ENCODE measurements at places on chromosomes 11 and 22.

DNA sequence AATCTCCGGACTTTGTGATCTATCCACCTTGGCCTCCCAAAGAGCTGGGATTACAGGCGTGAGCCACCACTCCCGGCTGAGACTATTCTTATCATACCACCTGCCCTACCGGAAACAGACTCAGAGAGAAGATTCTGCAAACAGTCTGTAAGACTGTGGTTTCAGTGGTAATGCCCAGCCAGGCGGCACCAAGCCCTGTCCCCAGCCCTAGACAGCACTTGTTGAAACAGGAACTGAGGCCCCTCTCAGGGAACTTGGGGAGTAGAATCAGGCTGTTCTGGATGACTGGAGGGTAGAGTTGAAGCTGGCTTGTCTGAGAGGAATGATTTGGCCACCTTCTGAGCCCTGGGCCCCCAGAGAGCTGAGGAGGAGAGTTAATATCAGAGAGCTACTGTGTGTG is 1.3 kb upstream of the INSC start:
- peak; percentile 87 for DNase-seq

- DNase-seq, result peak; percentile 40
Observed at GRCh38 chr22:30196141-30196879, 50.2 kb downstream of the LIF start.

- DNase-seq, result no peak
Observed at GRCh38 chr11:76424891-76425290, 19.9 kb upstream of the EMSY start.

DNA sequence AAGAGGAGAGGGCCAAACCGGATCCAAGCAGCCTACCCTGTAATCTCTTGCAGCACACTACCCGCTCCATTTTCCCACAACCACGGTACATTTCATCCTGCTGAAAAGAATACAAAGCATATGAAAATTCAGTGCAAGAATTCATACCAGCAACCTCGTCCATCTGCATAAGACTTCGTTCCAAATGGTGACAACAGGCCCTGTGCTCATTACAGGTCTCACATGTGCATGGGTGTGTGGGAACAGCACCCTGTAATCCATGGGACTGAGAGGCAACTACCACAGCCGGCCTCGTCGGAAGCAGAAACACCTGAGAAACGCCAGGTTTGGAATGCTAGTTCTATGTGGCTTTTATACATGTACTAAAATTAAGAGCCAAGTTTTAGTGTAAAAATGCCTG is 52.3 kb downstream of the LARGE1 start:
- DNase-seq, result no peak

- DNase-seq, result no peak
Observed at GRCh38 chr22:17775781-17776465, 1.7 kb upstream of the BID start.

DNA sequence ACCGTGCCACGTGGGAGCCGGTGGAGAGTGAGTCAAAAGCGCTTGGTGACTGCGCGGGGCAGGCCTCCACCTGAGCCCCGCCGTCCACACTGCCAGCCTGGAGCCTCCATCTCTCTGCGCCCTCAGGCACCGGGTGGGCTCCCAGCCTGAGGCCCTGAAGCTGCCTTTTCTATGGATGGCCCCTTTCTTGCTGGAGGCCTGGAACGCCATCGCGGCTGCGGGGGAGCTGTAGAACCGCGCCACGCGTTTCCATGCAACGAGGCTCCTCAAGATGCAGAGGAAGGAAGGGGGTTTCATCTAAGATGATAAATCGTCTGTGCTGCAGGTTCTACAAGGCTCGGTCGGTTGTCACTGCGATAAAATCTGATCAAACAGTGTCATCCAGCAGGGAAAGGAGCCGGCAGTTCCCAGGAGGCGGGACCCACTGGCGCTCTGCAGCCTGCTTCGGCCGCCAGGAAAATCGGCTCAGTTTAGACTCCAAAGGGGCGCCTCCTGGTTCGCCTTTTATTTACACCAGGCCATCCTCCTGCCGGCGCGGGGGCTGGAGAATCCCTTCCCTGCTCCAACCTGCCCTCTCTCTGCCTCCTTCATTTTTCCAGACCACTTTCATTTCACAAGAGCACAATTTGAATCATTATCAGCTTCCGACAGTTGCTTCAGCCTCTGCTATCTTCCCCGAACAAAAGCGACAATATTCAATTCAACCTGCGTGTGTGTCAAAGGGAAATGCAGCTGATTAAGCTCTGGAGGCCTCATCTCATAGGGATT is 624.4 kb downstream of the BRD1 start:
- DNase-seq, result no peak

DNA sequence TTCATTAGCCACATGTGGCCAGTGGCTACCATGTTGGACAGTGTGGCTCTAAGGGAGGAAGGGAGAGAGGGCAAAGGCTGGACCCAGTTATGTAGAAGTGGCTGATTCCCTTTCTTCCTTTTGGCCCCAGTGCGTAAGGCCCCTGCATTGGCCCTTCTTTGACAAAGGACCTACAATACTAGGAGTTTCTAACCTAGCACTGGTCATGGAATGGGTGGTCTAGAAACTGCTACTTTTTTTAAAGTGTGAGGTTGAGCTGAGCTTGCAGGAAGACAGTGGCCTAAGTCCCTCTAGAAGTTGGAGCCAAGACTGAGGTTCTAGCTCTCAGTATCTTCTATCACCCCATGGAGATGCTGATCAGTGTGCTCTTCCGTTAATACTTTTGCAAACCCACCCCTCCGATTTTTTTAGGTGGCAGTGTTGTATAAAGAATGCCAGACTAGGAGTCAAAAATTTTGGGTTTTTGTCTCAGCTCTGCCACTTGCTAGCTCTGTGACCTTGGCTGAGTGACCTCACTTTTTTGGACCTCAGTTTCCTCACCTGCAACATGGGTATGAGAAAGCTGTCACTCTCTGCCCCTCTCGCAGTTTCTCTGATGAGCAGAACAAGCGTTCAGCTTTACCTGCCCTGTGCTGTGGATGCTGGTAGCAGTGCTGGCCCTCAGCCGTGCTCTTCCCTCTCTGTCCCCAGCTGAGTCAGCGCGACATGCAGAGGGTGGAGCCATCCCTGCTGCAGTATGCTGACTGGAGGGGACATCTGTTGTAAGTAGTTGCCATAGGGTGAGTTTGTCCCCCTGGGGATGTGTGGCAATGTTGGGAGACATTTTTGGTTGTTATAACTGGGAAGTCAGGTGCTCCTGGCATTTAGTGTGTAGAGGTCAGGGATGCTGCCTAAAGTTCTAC is 6.9 kb downstream of the ACCS start:
- DNase-seq, result no peak

DNA sequence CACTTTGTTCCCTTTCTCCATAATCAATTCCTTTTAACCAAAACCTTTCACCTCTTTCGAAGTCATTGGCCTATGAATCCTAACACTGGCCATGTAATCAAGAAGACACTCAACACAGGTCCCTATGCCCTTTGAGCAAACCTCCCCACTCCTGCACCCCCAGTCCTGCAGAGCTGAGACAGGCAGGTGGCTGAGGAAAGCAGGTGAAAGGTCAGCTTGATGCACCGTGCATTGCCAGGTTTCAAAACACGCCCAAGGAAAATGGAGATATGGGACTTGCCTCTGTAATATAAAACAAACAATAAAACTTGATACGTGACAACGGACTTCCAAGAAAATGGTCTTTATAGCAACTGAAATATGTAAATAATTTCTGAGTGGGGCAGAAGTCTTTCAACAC is 10.6 kb downstream of the CPT1A start:
- DNase-seq, result no peak

DNA sequence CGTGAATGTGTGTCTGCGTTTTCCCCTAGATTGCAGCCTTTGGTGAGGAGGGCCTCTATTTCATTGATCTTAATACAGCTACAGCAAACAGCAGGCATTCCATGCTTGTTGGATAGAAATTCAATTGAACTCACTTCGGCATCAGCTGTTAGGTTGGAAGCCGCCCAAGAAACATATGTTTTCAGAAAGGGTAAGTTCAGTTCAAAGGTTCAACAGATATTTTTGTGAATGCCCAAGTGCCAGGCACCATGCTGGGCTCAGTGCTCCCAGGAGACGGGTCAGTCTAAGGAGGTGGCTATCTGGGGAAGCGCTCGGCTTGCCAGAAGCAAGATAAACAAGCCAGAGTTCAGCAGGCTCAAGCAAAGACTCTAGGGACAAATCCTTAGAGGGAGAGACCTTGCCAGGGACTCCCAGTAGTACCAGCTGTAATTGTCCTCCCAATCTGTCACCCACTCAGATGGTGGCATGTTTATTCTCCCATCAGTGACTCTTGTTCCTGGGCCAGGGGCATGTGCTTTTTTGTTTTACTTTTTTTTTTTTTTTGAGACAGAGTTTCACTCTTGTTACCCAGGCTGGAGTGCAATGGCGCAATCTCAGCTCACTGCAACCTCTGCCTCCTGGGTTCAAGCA is 64.5 kb upstream of the LARGE1 start:
- no peak for DNase-seq

- peak; percentile 45 for DNase-seq
Observed at GRCh38 chr22:20721409-20722218, 52.3 kb upstream of the SERPIND1 start.

DNA sequence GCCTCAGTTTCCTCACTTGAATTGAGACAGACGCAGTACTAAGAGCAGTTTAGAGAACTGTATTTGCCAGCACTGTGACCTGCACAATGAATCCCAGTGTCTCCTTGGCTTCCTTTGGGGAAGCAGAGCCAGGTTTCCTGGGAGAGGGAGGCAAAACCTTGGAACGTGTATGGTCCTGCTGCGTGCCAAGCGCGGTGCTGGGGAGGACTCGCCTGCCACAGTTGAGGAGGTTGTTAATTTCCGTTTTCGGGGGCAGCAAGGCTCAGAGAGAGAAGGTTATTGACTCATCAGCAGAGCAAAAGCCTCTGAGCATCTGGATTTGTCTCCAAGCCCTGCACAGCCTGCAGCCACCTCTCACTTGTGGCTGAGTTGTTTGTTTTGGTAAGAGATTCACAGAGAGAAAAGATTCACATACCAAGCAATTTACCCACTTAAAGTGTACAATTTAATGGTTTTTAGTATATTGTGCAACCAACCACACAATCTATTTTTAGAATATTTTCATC is 10.8 kb downstream of the SYT12 start:
- no peak for DNase-seq

DNA sequence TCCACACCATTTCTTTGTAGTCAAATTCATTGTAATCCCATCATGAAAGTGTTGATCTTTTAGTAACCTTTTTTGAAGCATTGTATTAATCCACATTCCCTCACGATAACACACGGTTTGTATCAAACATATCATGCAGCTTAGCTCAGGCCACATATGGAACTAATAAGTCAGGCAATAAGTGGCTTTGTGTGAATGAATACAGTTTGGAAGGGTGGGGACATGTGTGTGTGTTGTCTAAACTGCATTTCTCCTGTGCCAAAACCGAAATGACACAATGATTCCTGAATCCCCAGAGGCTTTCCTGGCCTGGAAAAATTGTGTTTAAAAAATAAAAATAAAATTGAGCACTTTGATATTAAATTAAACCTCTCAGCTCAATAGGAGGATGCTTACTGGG is 98.3 kb downstream of the WNT11 start:
- DNase-seq, result no peak
